ENCODE measurements at places on chromosomes 3 and 15. TPM values are rescaled to one million over a fixed set of nuclear protein-coding genes. Genes with fewer than 3 reads are reported as not detected.

Gene RHOV
- 3.3 TPM for total RNA-seq

Gene SEC22A
- total RNA-seq, result 30.1 TPM

Gene SLC6A20
- total RNA-seq, result 0.06 TPM

Gene SPINK8
- not detected for total RNA-seq

Gene CCDC54
- not detected for total RNA-seq

Gene NLGN1
- 5.4 TPM for total RNA-seq

Gene DGKG
- total RNA-seq, result 2.3 TPM

Gene SMCO1
- 3.5 TPM for total RNA-seq

Gene VIPR1
- 3.4 TPM for total RNA-seq

Gene NOX5
- 0.23 TPM for total RNA-seq

Gene WDR93
- 1.6 TPM for total RNA-seq

Gene SLC24A5
- 0.18 TPM for total RNA-seq

Gene CRABP1
- total RNA-seq, result 13.6 TPM

Gene DPH3
- 9.9 TPM for total RNA-seq

Gene RLBP1
- not detected for total RNA-seq

Gene GOLGA8M
- 3.7 TPM for total RNA-seq

Gene EPB42
- 14.8 TPM for total RNA-seq

Gene GOLGA8Q
- total RNA-seq, result 1.3 TPM

Gene NCK1
- total RNA-seq, result 31.8 TPM

Gene TEX9
- 22.9 TPM for total RNA-seq

Gene PEX11A
- total RNA-seq, result 11.7 TPM

Gene ERICH6
- total RNA-seq, result not detected

Measured in metanephros (tissue), 2 donors.